ENCODE measurements at places on chromosomes 7 and 10.

GRCh38 chr10:125768219-125768855 lies 7.3 kb downstream of the MMP21 start:
- no peak for DNase-seq

GRCh38 chr10:36437367-36437766 lies 688.0 kb upstream of the ANKRD30A start:
- DNase-seq: no peak

- DNase-seq: no peak
Measured at GRCh38 chr10:110967645-110968044, 48.2 kb downstream of the SHOC2 start.

- no peak for DNase-seq
Measured at GRCh38 chr10:131148270-131148669, 163.3 kb downstream of the TCERG1L start.

- no peak for DNase-seq
Measured at GRCh38 chr10:23459308-23459939, 20.5 kb downstream of the OTUD1 start.
